ENCODE measurements at places on chromosomes 6 and 20. TPM values are rescaled to one million over a fixed set of nuclear protein-coding genes. Genes with fewer than 3 reads are reported as not detected.

- DNase-seq: no peak
Observed at GRCh38 chr6:110558575-110558974, 82.2 kb upstream of the SLC22A16 start.

DNA sequence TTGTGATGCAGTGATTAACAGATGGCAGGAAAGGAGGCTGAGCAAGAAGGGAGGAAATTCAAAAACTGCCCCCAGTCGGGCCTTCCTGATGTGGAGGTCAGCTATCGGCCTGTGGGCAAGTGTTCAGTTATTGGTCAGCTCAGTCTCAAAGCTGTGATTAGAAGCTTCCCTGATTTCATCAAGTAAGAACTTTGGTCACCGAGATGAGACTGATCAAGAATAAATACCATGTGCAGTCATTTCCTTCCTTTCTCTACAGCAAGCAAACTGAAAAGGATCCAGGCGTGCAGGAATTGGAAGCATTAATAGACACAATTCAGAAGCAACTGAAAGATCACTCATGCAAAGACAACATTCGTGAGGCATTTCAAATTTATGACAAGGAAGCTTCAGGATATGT lies 69.7 kb downstream of the EFHC1 start:
- DNase-seq: no peak

GRCh38 chr6:109143191-109143590 lies 47.9 kb downstream of the CEP57L1 start:
- no peak for DNase-seq

- DNase-seq: no peak
Observed at GRCh38 chr6:44004625-44005506, 122.4 kb downstream of the MRPL14 start.

Gene THBD
- polyA plus RNA-seq: 5.5 TPM

Gene SLC26A8
- 0.39 TPM for polyA plus RNA-seq

Gene SRSF12
- 17.5 TPM for polyA plus RNA-seq

Measured in renal pelvis (tissue), 12 donors.